Left cardiac atrium (tissue), 4 donors: ENCODE measurements at places on chromosomes 2 and 18. TPM values are rescaled to one million over a fixed set of nuclear protein-coding genes. Genes with fewer than 3 reads are reported as not detected.

DNA sequence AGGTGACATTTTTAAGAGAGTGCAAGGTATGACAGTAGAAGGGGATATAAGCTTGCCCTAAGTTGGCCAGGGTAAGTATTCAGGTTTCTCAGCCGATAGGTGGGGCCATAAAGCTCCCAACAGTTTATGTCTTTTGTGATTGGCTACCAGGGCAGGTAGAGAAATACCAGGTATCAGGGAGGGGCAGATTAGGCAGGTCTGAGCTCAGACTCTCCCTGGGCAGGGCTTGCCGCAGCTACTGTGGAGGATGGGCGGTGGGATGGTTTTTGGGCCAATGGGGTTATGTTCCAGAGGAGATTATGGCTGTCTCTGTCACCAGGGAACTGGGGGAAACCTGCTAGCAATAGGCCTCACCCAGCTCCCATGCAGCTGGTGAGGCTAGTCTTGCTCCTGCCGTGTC lies 211.6 kb downstream of the PTH2R start:
- no peak for DNase-seq

DNA sequence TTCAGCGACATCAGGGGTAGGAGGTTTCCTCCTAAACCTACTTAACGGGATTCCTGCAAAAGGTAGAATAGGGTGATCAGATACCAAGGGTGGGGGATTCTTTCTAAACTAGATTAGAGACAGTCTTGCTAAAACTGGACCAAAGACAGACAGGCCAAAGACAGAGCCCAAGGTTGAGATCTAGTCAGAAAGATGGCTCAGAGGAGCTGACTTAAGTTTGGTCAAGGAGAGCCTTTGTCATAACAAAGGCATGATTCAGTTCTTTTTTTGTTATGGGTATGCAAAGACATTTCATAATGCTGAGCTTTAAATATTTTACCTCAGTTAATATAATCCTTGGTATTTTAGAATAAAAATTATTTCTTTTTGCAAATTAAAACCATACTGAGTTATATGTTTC lies 17.8 kb upstream of the GPR75 start:
- no peak for DNase-seq

DNA sequence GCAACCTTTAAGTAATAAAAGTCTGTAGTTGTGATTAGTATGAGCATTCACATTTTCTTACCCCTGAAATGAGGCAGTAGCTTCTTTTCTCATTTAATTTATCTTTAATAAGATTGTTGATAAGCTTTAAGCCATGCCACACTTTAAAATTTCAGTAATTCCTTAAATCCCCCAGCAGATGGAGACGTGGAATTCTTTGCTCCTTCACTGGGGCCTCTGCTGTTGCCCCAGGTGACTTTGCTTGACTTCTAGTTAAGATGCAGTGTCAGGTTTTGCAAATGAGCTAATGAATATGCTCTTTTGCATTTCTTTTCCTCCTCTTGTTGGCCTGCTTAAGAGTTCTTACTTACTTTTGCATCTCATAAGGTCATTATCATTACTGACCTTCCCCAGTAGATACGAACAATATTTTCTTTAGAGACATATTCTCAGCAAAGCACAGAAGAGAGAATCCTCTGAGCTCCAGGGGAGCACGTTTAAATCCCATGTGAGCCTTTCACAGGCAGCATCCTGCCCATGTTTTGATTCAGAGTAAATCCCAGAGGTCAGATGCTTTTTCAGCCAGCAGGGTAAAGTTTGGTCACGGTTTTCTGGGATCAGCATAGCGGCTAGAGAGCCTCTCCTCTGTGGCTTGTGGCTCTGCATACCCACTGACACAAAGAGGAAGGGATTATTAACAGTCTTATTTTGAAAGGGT lies 222.9 kb downstream of the PTPRM start:
- DNase-seq, result no peak

DNA sequence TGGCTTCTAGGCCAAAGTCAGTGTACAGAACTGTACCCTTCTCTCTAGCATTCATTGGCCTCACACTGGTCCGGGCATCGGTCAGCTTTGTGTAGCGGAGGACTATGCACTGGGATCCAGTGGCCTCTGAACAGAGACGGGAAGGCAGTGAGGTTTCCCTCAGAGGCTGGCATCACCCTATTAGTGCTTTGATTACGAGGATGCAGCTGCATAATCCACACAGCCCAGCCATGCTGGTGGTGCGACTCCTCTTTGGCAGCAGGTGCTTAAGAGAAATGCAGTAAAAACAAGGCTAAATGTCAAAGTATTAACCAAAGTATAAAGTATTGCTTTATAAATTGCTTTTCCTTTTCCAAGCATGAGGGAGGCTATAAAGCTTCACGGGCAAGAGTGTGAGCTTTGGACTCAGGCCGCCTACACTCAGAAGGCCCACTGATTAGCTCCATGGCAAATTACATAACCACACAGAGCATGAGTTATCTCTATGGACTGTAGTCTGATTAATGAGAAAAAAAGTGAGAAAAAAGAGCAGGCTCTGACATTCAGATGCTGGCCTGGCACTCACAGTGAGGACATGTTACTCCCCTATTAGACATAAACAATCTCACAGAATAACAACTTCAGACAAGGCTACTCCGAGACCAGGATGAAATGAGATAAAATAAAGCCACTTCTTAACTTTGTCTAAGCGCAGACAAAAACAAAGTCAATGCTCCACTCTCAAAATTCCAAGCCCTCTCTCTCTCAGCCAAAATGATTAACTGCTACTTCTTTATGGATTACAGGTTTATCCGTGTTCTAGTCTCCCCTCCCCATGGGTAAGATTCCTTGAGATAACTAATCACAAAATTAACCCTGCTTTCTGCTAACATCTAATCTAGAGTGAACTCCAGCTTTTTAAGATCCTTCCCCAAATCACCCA lies 6.4 kb upstream of the CRYGC start:
- DNase-seq, result no peak

DNA sequence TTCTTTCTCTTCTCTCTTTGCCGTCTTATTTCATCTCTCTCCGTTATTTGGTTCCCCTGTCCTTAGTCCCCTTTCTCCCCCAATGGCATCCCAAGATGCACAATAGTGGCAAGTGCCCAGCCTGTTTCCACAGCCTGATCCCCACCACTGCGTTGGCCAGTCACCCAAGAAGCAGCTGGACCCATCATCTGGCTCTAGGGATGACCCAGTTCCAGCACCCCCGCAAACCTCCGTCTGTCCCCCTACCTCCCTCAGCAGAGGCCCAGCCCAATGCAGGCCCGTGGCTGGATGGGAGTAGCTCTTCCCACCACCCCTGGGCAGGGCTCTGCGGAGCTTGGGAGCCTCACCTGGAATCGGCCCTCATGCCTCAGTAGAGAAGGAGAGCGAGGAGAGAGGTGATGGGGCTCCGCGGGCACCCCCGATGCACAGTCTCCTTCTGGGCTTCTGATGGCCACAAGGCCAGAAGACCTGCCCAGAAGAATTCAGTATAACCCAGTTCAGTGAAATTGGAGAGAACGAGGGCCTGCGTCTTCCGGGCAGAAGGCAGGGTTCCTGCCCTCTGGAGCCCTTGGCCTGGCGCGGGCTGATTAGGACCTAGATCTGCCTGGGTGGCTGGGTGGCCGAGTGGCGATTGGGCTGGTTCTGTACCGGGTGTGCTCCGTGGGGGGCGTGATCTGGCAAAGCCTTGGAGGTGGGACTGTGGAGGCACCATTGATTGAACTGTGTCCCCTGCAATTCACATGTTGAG lies 50.9 kb downstream of the RRM2 start:
- DNase-seq, result peak; percentile 17

CWC22 gene
- total RNA-seq, result 14.7 TPM

DRC1 gene
- total RNA-seq, result not detected

DNA sequence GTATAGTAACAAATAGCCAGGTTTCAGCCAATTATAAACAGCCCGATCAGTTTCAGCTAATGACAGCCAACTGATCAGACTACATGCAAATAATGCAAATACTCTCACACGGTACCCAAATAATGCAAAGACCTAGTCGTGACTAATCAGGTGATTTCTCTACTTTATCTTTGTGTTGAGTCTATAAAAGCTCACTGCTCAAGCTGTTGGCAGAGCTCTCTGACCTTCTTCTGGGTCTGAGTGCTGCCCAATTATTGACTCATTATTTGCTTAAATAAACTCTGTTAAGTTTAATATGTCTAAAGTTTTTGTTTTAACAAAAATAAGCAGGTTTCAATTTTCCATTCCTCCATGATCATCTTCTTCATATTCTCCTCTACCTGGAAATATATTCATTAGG lies 1971.7 kb downstream of the SUCLG1 start:
- no peak for DNase-seq

GRCh38 chr18:27952741-27953140 lies 224.2 kb downstream of the CDH2 start:
- DNase-seq, result no peak

- DNase-seq, result no peak
Measured at GRCh38 chr2:232456296-232457120, 555 bp downstream of the ALPI start.

- peak; percentile 90 for DNase-seq
Measured at GRCh38 chr2:96869281-96869821, 529 bp downstream of the SEMA4C start.

- no peak for DNase-seq
Measured at GRCh38 chr18:70663141-70663540, 374.3 kb downstream of the SOCS6 start.

GRCh38 chr2:134216152-134216829 lies 37.6 kb upstream of the MGAT5 start:
- DNase-seq, result no peak

TMEM37 gene
- 6.1 TPM for total RNA-seq

CD207 gene
- 0.24 TPM for total RNA-seq

GRCh38 chr18:60090170-60090569 lies 190.4 kb downstream of the PMAIP1 start:
- no peak for DNase-seq

POMC gene
- 5.3 TPM for total RNA-seq

DNA sequence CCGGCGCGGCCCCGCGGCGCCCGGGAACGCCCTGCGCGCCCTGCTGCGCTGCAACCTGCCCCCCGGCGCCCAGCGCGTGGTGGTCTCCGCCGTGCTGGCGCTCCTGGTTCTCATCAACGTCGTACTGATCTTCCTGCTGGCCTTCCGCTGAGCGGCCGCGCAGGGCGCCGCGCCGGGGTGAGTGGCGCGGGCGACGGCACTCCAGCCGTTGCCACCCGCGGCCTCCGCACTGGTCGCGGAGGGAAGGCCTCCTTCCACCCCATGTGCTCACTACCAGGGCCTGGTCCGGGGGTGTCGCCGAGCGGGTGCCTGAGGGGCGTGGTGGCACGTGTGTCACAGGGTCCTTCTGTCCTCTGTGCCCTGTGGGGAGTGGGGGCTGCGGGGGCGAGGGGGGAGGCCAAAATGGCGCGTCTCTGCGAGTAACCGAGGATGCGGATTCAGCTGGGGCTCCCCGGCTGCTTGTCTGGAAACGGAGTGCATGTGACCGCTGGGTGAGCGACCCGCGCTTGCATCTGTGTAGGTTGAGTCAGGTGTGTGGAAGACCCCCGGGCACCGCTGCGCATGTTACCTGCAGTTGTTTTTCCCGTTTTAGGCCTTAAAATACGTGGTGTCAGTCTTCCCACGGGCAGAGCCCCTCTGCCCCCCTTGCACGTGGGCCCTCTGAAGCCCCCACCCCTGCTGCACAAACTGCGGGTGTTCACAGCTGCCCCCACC lies 58.0 kb downstream of the FAM168B start:
- DNase-seq, result no peak

GALNT14 gene
- total RNA-seq, result 0.53 TPM

SP140 gene
- 1.1 TPM for total RNA-seq

TTN gene
- 1,545 TPM for total RNA-seq

DNA sequence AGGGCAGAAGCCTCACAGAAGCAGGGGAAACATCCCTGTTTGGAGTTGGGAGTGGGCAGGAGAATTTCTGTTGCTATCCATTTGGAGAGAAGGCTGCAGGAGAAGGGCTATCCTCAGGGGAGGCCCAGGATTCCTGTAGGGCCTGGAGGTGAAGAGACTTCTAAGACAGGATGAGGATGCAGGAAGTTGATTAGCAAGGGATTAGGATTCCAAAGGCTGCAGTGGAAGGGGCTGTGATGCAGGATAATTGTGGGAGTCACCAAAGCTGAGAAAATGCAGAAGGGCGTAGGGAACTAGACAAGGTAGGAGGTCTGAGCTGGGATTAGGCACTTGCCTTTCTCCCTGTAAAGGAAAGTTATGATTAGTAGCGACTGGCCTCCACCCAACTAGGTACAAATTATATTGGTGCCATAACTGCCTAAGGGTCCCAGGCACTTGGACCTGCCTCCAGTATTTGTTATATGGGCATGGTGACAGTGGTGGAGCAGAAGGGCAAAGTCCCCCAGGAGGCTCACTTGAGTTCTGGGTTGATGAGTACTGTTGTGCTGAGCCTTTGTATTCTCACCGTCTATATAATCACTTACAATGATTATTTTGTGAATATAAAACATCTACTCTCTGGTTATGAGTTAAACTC lies 96.4 kb upstream of the MSTN start:
- no peak for DNase-seq

- DNase-seq, result no peak
Measured at GRCh38 chr2:196591004-196591403, 48.5 kb upstream of the CCDC150 start.

ABCG5 gene
- not detected for total RNA-seq

DNA sequence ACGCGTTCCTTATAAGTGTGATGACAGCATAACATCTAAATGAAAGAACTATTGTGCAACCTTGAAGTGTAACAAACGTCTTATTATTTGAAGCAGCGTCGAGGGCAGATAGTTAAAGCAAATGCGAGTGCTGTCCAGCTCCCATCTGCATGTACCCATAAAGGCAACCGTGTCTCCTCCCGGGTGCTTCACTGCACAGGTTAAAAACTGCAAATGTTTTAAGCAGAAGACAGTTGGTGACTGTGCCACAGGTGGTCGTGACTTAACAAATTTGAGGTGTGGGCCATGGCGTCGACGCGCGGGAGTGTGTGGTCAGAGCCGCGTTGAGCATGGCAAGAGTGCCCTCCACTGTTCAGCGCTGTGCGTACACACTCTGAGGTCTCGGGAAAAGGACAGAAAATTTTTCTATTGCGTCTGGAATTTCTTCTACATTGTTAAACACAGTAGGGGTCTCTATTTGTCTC lies 6.4 kb downstream of the SALL3 start:
- no peak for DNase-seq

- DNase-seq, result peak; percentile 19
Measured at GRCh38 chr2:238910751-238911351, 63.0 kb downstream of the TWIST2 start.

GRCh38 chr2:23456396-23456795 lies 71.4 kb downstream of the KLHL29 start:
- no peak for DNase-seq

- peak; percentile 37 for DNase-seq
Measured at GRCh38 chr2:6866275-6866671, 566 bp upstream of the CMPK2 start.
